Progenitor cell of endocrine pancreas (in vitro differentiated cells): ENCODE measurements at places on chromosomes 5 and 9. TPM values are rescaled to one million over a fixed set of nuclear protein-coding genes. Genes with fewer than 3 reads are reported as not detected.

DNA sequence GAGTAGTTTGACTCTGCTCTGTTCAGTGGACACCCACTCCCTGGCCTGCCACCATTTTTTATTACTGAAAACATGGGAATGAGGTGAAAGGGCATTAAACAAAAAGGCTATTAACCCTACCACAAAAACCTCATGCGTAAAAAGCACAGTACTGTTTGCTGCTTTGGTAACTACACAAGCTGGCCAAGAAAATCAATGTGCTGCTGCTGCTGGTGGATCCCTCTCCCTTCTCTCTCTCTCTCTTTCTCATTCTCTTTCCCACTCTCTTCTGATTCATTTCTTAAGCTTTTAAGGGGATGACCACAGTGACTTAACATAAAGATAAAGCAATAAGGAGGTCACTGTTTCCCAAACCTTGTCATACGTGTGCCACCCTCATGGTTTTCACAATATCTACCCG is 183.2 kb upstream of the TBC1D2 start:
- no peak overlapping the region for H3K4me3 ChIP-seq
- H3K27ac ChIP-seq: no peak overlapping the region
- peaks cover 5% of the 10 kb centered on the region for H3K4me1 ChIP-seq
- peaks cover 3% of the 10 kb centered on the region for H3K27me3 ChIP-seq
- DNase-seq: no peak

DNA sequence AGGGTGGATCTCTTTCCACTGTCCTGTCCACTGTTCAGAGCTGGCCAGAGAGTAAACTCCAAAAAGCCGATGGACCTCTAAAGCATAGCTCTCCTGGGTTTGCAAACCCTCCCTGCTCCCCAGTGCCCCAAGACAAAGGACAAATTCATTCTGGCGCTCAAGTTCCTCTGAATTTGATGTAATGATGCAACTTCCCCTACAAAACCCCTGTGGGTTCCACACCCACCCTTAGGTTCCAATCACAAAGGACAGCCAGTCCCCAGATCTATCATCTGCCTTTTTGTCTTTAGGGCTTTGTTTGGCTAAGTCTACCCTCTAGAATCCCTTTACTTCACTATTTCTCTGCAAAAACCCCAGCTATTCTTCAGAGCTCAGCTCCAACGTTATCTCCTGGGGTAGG is 57.4 kb upstream of the SLC25A51 start:
- H3K27me3 ChIP-seq: no peaks in the 10 kb centered on the region
- peaks cover 46% of the 10 kb centered on the region for H3K4me1 ChIP-seq
- no peaks in the 10 kb centered on the region for H3K36me3 ChIP-seq
- H3K27ac ChIP-seq: no peak overlapping the region
- H3K4me3 ChIP-seq: no peak overlapping the region

SOX30 gene
- not detected in 2 replicates for total RNA-seq

DNA sequence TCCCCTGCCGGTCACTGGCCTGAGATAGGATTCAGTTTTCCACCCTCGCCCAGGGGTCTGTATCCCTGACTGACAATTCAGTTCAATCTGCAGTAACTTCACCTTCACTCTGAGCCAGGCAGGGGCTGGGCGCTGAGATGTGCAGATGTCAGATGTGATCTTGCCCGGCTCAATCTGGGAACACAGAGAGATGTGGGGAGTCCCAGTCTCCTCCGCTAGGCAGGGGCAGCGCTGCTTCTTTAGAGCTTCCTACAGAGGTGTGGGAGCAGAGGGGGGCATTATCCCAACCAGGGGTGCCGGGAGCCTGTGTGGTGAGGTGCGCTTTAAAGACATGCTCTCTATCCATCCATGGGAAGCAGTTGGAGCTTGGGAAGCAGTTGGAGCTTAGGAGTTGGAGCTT is 14.6 kb downstream of the TMOD1 start:
- no peak overlapping the region for H3K27ac ChIP-seq
- no peak overlapping the region for H3K4me3 ChIP-seq

DNA sequence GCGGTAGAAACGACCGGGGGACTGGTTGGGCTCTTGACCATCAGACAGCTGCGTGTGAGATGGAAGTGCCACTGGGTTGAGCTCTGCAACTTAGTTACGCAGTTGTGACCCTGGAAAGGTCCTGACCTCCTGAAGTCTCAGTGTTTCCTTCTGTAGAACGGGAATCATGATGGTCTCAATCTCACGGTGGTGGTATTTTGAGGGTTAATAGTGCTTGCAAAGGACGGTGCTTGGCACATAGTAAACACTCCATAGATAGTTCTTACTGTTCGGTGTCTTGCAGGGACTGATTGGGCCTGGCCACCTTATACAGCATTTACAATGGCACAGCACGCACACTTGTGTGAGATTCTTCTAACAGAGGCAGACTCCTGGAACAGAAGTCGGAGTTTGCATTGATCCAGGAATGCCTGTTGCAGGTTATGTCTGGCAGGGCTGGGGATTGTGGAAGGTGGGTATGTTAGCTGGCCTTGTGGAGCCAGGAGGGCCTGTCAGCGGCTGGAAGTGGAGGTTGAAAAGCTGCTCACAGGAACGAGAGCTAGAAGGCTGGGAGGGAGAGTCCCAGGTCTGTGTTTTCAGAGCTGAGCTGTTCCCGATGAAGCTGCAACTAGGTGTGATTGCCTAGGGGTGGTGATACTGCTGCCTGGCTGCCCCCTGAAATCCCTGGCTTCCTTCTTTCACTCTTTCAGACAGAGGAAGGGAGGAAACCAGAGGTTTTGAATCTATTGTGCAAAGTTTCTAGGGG is 962 bp upstream of the TXN start:
- H3K27ac ChIP-seq: peak overlapping the region; percentile 96
- H3K36me3 ChIP-seq: peaks cover 1% of the 10 kb centered on the region
- H3K27me3 ChIP-seq: peaks cover 26% of the 10 kb centered on the region
- H3K4me3 ChIP-seq: peak overlapping the region; percentile 96
- H3K4me1 ChIP-seq: peaks cover 26% of the 10 kb centered on the region

TUBB4B gene
- total RNA-seq: 233 and 245 TPM in 2 replicates

DNA sequence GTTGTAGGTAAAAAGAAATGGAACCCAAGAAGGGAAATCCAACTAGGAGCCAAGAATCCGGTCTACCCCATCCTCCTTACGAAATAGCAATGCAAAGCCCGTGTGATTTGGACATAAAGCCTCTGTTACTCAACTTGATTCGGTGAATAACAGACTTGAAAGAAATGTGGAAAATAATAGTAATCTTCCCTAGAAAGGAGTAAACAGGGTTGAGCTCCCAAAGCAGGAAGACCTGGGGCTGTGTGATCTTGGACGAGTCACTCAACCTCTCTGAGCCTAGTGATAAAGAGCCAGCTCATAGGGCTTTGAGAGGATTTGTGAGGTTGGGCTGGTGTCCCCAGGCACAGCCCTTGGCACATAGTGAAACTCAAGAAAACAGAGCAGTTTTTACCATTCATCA is 42.7 kb upstream of the IL17B start:
- no peaks in the 10 kb centered on the region for H3K36me3 ChIP-seq
- H3K4me3 ChIP-seq: no peak overlapping the region
- H3K4me1 ChIP-seq: peaks cover 13% of the 10 kb centered on the region
- DNase-seq: no peak
- H3K27ac ChIP-seq: no peak overlapping the region

DNA sequence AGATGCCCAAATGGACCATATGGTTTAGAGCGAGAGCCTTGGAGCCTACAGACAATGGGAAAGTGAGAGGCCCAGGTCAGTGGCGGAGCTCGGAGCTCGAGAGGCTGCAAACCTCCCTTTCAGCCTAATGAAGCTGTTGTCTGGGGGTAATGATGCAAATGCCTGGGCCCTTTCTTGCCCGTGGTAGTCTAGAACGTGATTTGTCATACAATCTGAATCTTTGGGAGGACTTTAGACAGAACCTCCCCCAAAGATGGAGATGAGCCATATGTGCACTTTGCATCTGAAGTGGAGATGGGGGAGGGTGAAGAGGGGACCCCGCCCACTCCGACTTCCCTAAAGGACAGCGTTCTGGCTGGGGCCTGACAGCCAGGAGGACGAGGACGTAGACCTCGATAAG is 10.3 kb upstream of the NEUROG1 start:
- DNase-seq: no peak
- H3K27me3 ChIP-seq: peaks cover 94% of the 10 kb centered on the region
- peaks cover 4% of the 10 kb centered on the region for H3K4me1 ChIP-seq
- no peaks in the 10 kb centered on the region for H3K36me3 ChIP-seq
- H3K27ac ChIP-seq: no peak overlapping the region

DNA sequence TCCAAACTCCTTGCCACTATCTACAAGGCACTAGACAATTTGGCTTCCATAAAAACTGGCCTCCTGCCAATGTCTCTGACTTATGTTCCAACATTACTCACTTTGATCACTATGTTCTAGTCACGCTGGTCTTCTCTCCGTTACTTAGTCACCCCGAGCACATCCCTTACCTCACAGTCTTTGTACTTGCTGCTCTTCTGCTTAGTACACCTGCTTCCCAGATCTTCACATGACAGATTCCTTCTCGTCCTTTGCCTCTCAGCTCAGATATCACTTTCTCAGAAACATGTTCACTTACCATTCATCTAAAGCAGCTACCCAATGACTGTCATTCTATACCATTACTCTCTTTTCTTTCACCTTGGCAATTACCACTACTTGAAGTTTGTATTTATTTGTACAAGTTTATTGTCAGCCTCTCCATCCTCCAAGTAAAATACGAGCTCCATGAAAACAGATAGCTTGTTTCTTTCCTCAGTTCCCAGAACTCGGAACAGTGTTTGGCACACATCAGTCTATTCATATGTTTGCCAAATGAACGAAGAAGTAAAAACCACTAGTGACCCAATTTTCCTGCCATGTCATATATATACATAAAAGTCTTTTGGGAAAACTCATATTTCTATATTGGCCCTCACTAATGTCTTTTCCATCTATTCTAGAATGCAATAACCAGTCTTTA is 5.9 kb upstream of the SLC22A5 start:
- no peaks in the 10 kb centered on the region for H3K27me3 ChIP-seq
- no peak overlapping the region for H3K27ac ChIP-seq
- DNase-seq: no peak
- H3K4me1 ChIP-seq: peaks cover 1% of the 10 kb centered on the region
- no peak overlapping the region for H3K4me3 ChIP-seq
